ENCODE measurements at places on chromosomes 3 and 15.

DNA sequence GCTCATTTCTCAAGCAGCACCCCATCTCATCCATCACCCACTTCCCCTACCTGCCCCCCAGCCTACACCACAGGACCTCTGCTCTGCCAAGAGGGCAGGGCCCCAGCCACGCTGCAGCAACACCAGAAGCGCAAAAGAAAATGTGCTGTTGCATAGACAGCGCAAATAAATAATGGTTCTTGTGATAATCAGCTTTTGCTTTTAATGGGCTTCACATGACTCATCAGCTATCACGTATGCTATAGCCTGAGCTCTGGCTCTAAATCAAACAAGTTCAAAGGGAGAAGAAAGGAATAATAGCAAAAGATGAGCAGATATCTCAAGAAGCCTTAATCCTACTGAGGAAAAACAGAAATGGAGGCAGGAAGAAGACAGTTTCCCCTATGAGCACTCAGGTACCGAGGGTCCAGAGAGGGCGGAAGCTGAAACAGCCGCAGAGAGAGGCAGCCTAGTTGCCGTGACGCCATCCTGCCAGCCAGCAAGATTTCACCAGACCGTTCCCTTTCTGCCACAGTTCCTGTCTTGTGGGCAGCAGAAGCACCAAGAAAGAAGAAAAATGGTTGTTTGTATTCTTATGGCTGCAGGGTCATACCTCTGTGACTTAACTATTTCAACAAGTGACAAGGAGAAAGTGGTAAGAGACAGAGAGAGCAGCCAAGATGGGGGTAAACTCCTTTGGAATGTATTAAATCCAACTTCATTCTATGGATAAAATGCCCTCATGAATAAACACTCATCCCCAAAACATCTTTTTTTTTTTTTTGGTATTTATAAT is 22.0 kb downstream of the RAB27A start:
- peak; percentile 47 for DNase-seq

DNA sequence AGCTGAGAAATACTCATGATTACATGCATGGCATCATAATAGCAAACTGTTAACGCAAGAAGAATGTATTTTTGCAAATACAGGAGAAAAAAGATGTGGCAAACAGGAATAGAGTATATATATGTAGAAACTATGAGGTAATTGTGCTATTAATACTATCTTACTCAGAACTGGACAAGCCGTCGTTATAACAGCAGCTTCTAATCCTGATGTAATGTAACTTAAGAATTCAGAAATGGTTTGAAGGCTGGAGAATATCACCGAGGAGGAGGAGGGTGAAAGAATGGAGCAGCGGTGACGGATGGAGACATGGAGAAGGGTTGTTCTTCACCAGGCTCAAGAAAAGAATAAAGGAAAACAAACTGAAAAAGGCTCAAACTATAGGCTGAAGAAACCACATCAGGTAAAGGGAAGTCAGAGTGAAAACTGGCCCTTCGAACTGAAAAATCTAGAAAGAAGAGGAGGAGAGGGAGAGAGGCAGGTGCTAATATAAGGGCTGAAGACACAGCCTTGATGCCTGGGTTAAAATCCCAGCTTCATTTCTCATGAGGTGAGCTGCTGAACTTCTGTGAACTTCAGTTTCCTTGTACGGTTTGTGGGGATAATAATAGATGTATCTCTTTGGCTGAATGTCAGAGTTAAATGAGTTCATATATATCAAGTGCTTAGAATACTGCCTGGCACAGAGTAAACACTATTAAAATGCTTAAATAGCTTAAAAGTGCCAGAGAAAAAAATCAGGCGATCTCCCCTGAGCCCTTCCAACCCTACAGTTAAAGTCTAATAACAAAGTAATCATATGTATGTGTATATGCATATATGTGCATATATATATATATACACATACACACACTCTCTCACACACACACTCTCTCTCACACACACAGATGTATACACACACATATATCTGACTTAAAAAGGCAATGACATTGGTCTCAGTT is 43.9 kb downstream of the GOLIM4 start:
- DNase-seq: no peak

- DNase-seq: no peak
These were observed 3.5 kb upstream of the ITGB5 start for GRCh38 chr3:124890573-124891190.

- no peak for DNase-seq
These were observed 111.8 kb downstream of the IGF2BP2 start for GRCh38 chr3:185713015-185713414.

DNA sequence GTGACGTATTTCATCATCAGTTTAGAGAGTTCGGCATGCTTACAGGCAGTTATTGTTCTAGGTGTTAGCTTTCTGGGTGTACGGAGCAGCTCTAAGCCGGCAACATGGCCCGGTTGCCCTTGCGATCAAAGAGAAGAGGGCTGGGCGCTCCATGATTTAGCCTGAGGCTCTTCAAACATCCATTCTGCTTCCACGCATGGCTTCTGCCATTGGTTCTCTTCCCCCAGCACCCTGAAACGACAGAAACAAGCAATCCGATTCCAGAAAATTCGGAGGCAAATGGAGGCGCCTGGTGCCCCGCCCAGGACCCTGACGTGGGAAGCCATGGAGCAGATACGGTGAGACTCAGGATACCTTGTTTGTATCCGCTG is 574 bp downstream of the NGRN start:
- DNase-seq: peak; percentile 20

GRCh38 chr15:96073908-96074307 is 256.6 kb upstream of the NR2F2 start:
- DNase-seq: no peak

DNA sequence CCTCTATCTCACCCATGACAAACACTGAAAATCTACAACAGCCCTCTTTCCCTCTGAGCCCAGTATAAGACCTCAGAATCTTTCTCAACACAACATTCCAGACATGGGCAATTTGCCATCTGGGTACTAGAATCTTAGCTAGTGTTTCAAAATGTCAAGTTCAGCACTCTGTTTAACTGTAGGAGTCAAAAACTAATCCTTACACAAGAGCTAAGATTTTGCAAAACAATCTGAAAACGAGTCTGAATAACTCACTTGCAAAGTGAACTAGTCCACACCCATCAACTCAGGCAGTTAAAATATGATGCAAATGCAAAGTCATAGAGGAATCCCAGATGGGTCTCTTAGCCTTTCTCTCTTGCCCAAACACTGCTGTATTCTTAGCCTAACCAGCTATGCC is 67.8 kb downstream of the GPR176 start:
- DNase-seq: no peak

- no peak for DNase-seq
These were observed 357.5 kb downstream of the FOXP1 start for GRCh38 chr3:71225951-71226564.

DNA sequence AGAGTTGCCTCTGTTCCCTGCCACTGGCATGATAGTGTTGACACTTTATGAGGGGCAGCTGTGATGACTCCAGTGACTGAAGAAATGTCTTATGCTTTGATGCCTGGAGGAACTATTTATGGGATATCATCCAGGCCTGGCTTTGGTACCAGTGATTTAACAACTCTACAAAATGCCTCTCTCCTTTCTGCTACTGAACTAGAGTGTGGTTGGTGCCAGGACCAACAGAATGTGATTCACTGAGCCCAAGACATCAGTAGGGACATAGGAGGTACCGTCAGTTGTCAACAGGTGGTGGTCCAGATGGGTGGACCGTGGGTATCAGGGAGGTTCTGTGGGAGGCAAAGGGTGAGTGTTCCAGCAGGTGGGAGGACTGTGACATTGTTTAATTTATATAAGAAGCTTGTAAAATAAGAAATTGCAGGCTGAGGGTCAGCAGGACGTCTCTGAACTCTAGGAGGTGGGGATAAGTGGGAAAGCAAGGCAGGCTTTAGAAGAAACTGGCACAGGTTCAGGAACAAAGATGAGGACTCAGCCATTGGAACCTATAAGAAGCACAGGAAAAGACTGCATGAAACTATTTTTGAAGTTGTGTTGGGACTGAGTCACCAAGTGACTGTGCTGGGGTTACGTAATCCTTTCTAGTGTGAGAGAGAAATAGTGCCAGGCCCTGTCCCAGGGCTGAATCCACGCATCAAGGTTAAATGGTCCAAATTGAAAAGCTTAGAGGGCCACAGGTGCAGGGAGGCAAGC is 28.5 kb upstream of the SLC7A14 start:
- no peak for DNase-seq

DNA sequence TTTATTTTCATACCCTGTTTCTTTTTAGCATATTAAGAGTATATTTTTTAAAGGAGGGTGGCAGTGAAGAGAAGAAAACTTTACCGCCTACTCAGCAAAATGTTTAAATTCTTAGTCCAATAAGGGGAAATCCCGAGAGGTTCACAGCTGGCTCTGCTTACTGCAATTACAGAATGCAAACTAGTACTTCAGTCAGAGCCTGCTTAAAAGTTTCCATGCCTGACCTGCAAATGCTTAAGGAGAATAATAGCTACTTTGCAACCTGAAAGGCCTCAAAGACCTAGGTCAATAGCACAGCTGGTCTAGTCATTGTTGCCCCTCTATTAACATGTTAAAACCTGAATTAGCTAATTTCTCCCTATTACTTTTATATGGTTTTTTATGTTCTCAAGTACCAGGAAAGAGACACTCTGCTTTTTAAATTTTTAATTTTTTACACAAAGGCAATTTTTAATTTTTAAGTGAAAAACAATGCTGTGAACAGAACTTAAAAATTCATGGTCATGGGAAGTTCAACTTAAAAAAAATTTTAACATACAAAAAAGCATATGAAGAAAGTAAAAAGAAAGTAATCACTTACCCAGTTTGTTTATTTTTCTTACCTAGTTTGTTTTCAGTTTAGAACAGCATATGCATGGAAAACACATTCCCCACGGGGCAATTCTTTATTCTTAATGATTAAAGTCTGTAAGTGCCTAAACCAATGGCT is 79.2 kb downstream of the P3H2 start:
- no peak for DNase-seq

- no peak for DNase-seq
These were observed 4.3 kb downstream of the EPHB1 start for GRCh38 chr3:134799393-134799792.

- no peak for DNase-seq
These were observed 253.6 kb downstream of the MAGI1 start for GRCh38 chr3:65785065-65785645.

- no peak for DNase-seq
These were observed 20.0 kb upstream of the GOLGA6C start for GRCh38 chr15:75238150-75238549.

DNA sequence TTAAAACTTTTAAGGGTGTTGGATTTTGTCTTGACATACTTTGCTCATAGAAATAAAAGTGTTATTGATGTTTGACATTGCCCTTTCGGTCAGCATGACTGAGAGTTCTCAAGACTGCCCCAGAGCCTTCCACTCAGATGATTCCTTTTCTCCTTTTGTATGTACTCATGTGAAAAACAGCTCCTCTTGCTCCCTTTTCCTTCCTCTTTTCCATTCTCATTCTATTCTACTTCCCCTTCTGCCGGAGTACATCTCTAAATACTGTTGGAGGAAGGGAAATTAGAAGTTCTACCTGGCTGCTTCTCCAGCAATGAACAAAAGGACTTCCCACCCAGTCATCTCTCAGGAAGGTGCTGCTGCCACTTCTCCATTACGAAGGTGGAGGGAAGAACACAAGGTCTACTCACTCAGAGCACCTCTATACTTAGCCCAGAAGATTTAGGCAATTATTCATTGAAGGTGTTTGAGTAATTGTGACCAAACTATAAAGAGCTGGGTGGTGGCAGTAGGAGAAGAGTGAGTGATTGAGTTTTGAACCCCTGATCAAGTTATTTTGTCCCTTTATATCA is 163.8 kb upstream of the MBNL1 start:
- no peak for DNase-seq

- no peak for DNase-seq
These were observed 182.7 kb upstream of the DCBLD2 start for GRCh38 chr3:99084156-99084555.

DNA sequence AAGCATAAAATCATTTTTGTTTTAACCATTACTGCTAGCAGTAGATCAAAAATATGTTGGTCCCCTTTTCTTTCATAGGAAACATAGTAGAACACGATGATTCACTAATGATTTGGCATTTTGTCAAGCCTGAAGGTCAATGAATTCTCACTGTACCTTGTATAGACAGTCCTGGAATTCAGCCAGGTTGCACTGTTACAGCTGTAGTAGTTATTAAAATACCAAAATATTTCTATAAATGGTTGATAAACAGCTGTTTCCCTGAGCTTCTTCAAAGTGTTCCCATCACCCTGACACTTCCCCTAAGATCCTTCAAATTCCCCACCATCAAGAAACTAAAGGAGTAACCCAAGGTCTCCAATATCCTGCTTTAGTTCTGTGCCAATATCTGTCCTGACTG is 200.9 kb downstream of the ATP8B4 start:
- no peak for DNase-seq

DNA sequence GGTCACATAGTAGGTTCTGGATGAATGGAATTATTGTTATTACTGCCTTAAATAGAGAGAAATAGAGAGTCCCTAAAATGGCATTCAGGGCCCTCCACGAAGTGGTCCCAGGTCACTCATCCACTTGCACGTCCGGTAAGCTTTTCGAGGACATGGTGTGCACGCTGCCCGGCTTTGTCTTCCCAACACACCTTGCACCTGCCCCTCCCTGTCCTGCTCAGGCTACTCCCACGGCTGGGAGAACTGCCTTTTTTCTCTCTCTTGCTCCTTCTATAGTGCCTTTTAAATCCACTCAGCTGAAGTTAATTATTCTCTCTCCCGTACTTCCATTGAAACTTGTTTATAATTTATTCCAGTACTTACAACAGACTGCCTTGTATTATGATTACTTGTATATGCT is 5.6 kb upstream of the DGKG start:
- no peak for DNase-seq

DNA sequence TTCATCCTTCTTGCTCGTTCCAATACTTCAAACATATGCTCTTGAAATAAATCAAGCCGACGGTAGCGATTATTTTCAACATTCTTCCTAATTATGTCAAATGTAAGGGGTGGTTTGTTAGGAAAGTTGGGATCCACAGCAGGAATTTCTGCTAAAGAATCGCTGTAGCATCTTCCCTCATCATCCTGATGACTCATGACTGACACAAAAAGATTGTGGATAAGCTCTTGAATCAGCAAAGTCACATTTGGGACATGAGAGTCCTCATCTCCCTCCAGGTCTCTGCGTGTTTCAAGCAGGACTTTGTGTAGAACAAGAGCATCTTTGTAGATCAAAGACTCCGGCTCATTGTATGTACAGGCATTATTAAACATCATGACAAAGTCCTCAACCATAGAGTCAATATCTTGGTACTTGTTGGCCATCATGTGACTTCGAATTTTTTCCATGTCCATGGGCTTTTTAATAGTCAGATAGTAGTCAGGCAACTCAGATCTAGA is 73.0 kb downstream of the UQCC5 start:
- no peak for DNase-seq

GRCh38 chr3:3665961-3666640 is 133.1 kb upstream of the LRRN1 start:
- no peak for DNase-seq

GRCh38 chr3:15092686-15093085 is 6.3 kb downstream of the RBSN start:
- DNase-seq: no peak

GRCh38 chr3:11373654-11374053 is 101.5 kb downstream of the ATG7 start:
- no peak for DNase-seq

DNA sequence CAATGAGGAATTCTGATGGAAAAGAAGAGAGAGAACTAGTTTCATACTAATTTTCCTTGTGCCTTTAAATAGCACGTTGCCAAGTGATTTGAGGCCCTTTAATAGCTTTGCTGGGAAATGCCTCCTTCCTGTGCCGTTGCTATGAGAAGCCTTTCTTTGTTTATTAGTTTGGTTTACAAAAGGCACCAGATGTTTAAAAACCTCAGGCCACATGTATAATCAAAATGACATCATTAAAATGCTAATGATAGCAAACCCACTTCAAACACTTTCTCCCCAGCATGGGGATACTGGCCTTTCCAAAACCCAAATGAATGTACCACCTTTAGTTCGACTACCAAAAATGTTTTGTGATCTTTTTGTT is 50.0 kb upstream of the TBC1D23 start:
- no peak for DNase-seq

Data from activated T-helper 9 cell treated with anti-CD3 and anti-CD28 coated beads, Interleukin-2, amount 50 U/mL, for 16 hours (primary cell).